ENCODE measurements at places on chromosomes 7 and 10.

DNA sequence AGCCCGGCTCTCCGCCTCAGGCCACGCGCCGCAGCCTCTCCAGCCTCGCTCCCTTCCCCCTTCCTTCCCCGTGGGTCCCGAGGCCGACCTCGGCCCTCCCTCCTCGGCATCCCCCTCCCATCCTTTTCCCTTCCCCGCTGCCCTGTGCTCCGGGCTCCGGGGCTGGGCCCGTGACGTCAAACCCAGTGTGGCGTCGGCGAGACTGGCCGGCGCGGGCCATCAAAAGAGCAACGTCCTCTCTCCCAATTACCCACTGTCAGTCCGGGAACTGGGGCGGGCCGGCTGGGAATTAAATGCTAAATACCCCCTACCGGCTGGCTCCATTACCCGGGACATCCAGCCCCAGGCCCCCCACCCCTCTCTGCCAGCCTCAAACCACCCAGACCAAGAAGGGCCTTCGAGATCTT is 2.6 kb upstream of the GATA3 start:
- DNase-seq, result no peak

DNA sequence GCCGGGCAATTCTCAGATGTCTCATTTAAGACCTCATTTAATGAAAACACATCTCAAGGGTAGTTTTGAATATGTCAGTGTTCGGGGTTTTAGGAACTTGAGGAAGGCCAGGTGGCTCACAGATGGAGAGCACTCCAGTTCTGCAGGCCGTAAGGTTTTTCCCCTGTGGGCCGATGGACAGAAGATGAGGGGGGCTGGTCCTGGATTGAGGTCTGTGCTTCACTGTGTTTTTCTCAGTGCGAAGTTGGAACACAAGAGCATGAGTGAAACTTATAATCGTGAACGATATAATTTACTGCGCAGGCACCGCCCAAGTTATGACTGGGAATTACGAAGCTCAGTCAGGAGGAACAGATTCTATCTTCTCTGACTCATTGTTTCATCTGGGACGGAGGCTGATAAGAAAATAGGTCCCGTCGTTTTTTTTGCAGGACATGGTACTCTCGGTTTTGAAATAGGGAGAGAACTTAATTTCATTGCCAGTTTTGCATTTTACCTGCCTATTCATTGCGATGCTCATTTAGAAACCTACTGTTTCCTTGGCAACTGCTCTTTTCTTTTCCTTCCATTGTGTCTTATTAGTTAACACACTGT is 591.0 kb upstream of the PFKP start:
- DNase-seq, result no peak

GRCh38 chr7:18053177-18053928 is 25.7 kb upstream of the PRPS1L1 start:
- no peak for DNase-seq

GRCh38 chr7:35259523-35259908 is 5.6 kb upstream of the TBX20 start:
- DNase-seq, result no peak

- DNase-seq, result no peak
These were observed 64.6 kb downstream of the HGF start for GRCh38 chr7:81705206-81705605.

DNA sequence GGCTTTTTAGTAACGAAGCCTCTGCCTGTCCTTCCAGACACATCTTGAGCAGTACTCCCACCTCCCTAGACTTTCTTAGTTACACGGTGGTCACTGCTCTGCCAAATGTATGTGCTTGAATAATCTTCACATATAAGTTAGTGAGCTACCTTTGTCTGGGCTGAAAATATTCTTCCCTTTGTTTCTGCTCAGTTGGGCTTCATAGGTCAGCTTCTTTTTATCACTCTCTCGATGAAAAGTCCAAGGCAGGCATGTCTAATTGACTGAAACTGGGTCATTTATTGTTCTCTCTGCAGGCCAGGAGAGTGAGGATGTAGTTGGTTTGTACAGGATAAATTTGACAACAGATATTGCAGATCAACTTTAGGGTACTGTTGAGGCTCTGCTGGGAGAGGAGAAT is 636.7 kb upstream of the IGFBP3 start:
- DNase-seq, result no peak

GRCh38 chr7:81845744-81846241 is 75.9 kb upstream of the HGF start:
- no peak for DNase-seq

GRCh38 chr10:31604646-31605170 is 285.7 kb downstream of the ZEB1 start:
- no peak for DNase-seq

GRCh38 chr7:104241538-104242209 is 33.9 kb upstream of the ORC5 start:
- no peak for DNase-seq

- DNase-seq, result no peak
These were observed 143.1 kb downstream of the CHN2 start for GRCh38 chr7:29337546-29338116.
